ENCODE measurements at places on chromosomes 2 and 18. TPM values are rescaled to one million over a fixed set of nuclear protein-coding genes. Genes with fewer than 3 reads are reported as not detected.

The CTDP1 gene
- polyA plus RNA-seq = 10.7 TPM

GRCh38 chr2:60954139-60954538 lies 63.4 kb upstream of the PEX13 start:
- DNase-seq = peak; percentile 40
- no peak overlapping the region for H3K4me3 ChIP-seq
- no peaks in the 10 kb centered on the region for H3K27me3 ChIP-seq
- H3K27ac ChIP-seq = no peak overlapping the region
- peaks cover 10% of the 10 kb centered on the region for H3K36me3 ChIP-seq
- H3K4me1 ChIP-seq = no peaks in the 10 kb centered on the region

GRCh38 chr18:13492314-13492713 lies 234.0 kb downstream of the FAM210A start:
- H3K4me1 ChIP-seq = no peaks in the 10 kb centered on the region
- H3K4me3 ChIP-seq = no peak overlapping the region
- no peaks in the 10 kb centered on the region for H3K27me3 ChIP-seq
- H3K36me3 ChIP-seq = no peaks in the 10 kb centered on the region
- no peak for DNase-seq

DNA sequence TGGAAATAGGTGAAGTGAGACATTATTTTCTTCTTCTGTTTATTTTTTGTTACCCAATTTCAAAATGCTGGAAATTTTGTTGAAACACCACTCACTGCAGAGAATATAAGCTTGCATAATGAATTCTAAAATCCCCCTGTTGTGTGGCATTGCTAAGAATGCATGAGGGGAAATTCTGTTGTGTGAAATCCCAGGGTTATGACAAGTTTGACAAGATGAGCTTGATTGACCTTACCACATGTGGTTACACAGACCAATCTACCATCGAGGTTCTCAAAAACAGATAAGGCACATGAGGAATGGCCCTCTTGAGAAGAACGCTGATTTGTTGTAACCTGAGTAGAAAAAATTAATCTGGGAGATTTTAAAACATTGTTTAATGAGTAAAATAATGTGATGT lies 261.6 kb upstream of the MMADHC start:
- H3K27ac ChIP-seq = no peak overlapping the region
- DNase-seq = no peak
- no peaks in the 10 kb centered on the region for H3K36me3 ChIP-seq
- no peak overlapping the region for H3K4me3 ChIP-seq
- H3K4me1 ChIP-seq = no peaks in the 10 kb centered on the region

The GAREM2 gene
- polyA plus RNA-seq = 0.20 TPM

The OTOS gene
- polyA plus RNA-seq = not detected

DNA sequence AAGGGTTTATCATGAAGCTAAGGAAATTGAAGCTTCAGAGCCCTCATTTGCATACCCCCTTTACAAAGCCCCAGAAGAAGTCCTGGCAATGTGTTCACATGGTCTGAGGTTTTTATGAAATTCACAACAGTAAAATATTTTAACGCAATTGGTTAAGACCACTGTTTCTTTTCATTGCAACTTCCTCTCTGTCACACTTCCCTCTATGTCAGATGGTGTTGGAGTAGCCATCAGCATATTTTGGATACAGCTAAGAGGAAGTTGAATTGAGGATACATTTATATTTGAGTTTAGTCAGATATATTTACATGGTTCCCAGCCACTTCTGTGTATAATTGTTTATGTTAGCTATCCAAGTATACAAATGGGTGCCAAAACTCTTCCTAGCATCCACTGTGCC lies 170.0 kb downstream of the TXNL1 start:
- no peaks in the 10 kb centered on the region for H3K27me3 ChIP-seq
- no peak for DNase-seq

The RAB6C gene
- not detected for polyA plus RNA-seq

GRCh38 chr2:166157578-166157977 lies 29.8 kb upstream of the SCN1A start:
- no peak overlapping the region for H3K4me3 ChIP-seq
- no peak for DNase-seq
- no peaks in the 10 kb centered on the region for H3K36me3 ChIP-seq
- no peaks in the 10 kb centered on the region for H3K27me3 ChIP-seq
- no peak overlapping the region for H3K27ac ChIP-seq

The COL4A3 gene
- 2.4 TPM for polyA plus RNA-seq

- no peak for DNase-seq
- H3K4me1 ChIP-seq = no peaks in the 10 kb centered on the region
- no peak overlapping the region for H3K4me3 ChIP-seq
- H3K27me3 ChIP-seq = no peaks in the 10 kb centered on the region
- H3K36me3 ChIP-seq = no peaks in the 10 kb centered on the region
Observed at GRCh38 chr18:6797171-6797570, 67.7 kb downstream of the ARHGAP28 start.

DNA sequence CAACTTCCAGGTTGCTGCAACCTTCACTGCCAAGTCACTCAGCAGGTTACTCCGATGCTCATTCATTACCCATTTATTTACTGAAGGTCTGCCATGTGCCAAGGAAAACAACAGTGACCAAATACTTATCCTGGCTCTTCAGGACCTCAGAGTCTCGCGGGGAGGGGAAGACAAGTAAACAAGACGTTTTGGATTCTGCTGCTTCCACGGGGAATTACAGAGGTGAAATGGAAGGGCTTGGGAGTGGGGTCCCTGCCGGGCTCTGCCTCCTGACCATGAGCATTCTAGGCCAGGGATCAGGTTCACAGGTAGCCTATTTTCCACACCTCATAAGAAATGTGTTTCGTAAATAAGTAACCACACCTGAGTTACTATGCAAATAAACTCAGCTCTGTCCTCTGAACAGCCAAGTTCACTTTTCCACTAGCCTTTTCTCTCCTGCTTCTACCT lies 68.1 kb downstream of the CLHC1 start:
- H3K4me1 ChIP-seq = peaks cover 3% of the 10 kb centered on the region
- no peaks in the 10 kb centered on the region for H3K27me3 ChIP-seq
- no peaks in the 10 kb centered on the region for H3K36me3 ChIP-seq
- H3K4me3 ChIP-seq = no peak overlapping the region
- no peak for DNase-seq

DNA sequence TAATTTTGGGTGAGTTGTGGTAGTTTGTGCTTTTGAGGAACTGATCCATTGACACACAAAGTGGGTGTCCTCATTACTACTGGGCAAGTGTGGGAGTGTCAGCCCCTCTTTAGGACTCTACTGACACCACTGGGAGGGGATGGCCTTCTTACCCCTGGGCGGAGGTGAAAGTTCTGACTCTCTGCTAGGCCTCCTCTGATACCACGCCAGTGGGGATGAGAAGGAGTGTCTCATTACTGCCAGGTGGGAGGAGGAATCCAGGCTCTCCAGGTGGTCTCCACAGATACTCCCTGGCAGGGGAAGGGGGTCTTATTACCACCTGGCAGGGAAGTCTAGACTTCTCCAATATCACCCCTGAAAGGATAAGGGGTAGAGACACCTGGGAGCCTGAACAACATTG lies 9.1 kb downstream of the LCLAT1 start:
- H3K36me3 ChIP-seq = no peaks in the 10 kb centered on the region
- DNase-seq = no peak
- H3K27me3 ChIP-seq = no peaks in the 10 kb centered on the region
- no peak overlapping the region for H3K4me3 ChIP-seq

- peak; percentile 50 for DNase-seq
Observed at GRCh38 chr18:24189007-24189528, 50.2 kb downstream of the CABYR start.

DNA sequence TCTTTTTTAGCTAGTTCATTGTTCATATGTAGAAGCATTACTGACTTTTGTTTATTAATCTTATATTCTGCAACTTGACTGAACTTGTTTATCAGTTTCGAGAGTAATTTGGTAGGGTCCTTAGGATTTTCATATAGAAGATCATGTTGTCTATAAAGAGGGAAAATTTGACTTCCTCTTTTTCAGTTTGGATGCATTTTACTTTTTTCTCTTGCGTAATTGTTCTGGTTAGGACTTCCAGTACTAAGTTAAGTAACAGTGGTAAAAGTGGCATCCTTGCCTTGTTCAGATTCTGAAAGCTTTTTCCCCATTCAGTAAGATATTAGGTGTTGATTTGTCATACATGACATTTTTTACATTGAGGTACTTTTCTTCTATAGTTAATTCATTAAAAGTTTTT lies 726.0 kb downstream of the KCNJ3 start:
- no peaks in the 10 kb centered on the region for H3K27me3 ChIP-seq
- no peak overlapping the region for H3K27ac ChIP-seq
- no peaks in the 10 kb centered on the region for H3K4me1 ChIP-seq
- no peaks in the 10 kb centered on the region for H3K36me3 ChIP-seq
- no peak overlapping the region for H3K4me3 ChIP-seq

DNA sequence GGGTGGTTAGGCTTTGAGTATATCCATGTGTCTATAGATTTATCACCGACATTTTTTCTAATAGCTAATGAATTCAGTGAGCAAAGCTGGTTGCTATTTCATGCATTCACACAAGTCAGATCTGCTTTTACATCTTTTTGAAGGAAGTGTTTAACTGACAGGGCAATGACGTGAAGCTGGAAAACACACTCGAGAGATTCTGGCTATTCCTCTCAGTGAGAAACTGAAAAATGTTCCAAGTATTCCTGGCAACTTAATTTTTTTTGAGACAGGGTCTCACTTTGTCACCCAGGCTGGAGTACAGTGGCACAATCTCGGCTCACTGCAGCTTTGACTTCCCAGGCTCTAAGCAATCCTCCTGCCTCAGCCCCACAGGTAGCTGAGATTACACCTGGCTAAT lies 21.2 kb downstream of the RNF138 start:
- no peaks in the 10 kb centered on the region for H3K27me3 ChIP-seq
- H3K27ac ChIP-seq = no peak overlapping the region
- no peak for DNase-seq
- H3K36me3 ChIP-seq = peaks cover 23% of the 10 kb centered on the region
- no peak overlapping the region for H3K4me3 ChIP-seq

DNA sequence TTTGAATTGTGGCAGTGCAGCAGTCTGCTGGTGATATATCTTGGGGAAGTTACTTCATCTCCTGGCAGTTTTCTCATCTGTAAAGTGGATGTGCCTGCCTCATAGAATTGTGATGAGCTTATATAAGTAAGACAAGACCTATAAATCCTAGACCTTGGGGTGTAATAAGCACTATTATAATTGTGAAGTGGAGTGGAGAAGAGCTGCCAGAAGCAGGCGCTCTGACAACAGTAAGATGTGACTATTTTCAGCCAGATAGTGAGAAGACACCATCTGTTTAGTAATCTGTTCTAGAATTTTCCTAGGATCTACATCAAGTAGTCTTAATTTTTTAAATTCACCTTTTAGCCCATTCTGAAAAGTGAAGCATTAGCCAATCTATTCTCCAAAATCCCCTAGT lies 85.6 kb upstream of the TSPYL6 start:
- H3K27ac ChIP-seq = no peak overlapping the region
- H3K4me1 ChIP-seq = no peaks in the 10 kb centered on the region
- no peaks in the 10 kb centered on the region for H3K36me3 ChIP-seq
- no peak overlapping the region for H3K4me3 ChIP-seq
- no peaks in the 10 kb centered on the region for H3K27me3 ChIP-seq

- no peak for DNase-seq
- H3K4me1 ChIP-seq = no peaks in the 10 kb centered on the region
- no peak overlapping the region for H3K27ac ChIP-seq
- H3K27me3 ChIP-seq = no peaks in the 10 kb centered on the region
- H3K4me3 ChIP-seq = no peak overlapping the region
- H3K36me3 ChIP-seq = no peaks in the 10 kb centered on the region
Observed at GRCh38 chr18:80023173-80023572, 11.1 kb upstream of the RBFA start.

The PLCL1 gene
- 0.11 TPM for polyA plus RNA-seq

DNA sequence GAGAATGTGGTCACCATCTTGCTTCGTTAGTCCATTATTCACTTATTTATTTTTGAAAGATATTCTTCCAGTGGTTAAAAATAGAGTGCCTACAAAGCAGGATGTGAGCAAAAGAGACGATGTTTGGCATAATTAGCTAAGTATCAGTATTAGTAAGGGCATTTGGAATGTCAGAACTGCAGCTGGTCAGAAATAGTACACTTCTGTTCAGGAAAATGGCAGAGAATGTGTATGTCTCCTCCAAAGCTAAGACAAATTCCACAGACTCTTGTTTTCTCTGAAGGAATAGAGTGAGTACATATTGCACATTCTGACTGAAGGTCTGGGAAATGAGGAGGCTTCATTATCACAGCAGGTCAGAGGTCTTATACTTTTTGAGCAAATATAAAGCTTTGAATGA lies 209.0 kb downstream of the L3MBTL4 start:
- no peaks in the 10 kb centered on the region for H3K27me3 ChIP-seq
- H3K4me3 ChIP-seq = no peak overlapping the region
- no peaks in the 10 kb centered on the region for H3K36me3 ChIP-seq
- no peak overlapping the region for H3K27ac ChIP-seq
- no peaks in the 10 kb centered on the region for H3K4me1 ChIP-seq
- DNase-seq = no peak
